Activated T-helper 1 cell treated with anti-CD3 and anti-CD28 coated beads, Interleukin-12 subunit alpha, Interleukin-12 subunit beta, Interleukin-2, Interleukin-4 antibody, amounts not matched to agents 30 ng/mL and 10 ng/mL and 1 ng/mL, durations not matched to agents 14 hours and 24 hours and 36 hours (primary cell): ENCODE measurements at places on chromosomes 3 and 15.

DNA sequence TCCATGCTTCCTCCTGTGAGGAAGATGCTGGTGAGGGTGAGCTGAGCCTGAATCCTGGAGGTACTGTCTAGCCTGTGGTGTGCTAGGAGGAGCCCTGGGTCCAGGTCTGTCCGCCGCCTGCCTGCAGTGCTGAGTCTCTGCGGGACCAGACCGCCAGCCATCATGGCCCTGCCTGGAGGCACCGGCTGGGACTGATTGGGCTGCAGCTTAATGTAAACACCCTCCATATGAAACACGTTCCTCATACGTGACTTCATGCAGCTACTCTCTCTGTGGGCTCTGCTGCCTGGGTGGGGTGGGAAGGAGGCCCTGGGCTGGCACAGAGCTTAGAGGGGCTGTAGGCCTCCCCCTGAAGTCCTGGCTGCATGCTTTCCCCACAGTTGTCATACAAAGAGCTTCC is 67.4 kb downstream of the FBLN2 start:
- DNase-seq = no peak

GRCh38 chr15:63439536-63440264 is 58.1 kb upstream of the CA12 start:
- DNase-seq = no peak

DNA sequence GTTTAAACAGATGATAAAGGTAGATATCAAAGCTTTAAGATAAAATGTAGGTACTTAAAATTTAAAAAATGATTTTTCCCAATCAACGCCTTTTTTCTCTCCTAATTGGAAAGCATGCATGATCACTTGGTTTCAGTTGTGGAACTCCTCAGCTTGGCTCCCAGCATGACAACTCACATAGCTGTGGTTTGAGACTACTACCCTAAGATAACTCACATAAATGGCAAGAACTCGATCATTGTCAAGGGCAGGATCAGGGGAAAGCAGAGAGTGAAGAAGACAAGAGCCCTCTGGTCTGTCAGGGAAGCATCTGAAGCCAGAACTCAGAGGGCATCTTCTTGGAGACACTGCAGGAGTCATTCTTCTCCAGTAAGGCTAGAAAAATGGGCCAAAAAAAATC is 516.7 kb downstream of the NTRK3 start:
- DNase-seq = no peak

DNA sequence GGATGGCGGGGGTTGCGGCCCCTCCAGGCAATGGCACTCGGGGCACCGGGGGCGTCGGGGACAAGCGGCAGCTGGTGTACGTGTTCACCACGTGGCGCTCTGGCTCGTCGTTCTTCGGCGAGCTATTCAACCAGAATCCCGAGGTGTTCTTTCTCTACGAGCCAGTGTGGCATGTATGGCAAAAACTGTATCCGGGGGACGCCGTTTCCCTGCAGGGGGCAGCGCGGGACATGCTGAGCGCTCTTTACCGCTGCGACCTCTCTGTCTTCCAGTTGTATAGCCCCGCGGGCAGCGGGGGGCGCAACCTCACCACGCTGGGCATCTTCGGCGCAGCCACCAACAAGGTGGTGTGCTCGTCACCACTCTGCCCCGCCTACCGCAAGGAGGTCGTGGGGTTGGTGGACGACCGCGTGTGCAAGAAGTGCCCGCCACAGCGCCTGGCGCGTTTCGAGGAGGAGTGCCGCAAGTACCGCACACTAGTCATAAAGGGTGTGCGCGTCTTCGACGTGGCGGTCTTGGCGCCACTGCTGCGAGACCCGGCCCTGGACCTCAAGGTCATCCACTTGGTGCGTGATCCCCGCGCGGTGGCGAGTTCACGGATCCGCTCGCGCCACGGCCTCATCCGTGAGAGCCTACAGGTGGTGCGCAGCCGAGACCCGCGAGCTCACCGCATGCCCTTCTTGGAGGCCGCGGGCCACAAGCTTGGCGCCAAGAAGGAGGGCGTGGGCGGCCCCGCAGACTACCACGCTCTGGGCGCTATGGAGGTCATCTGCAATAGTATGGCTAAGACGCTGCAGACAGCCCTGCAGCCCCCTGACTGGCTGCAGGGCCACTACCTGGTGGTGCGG is 1.9 kb downstream of the CHST2 start:
- DNase-seq = peak; percentile 47

DNA sequence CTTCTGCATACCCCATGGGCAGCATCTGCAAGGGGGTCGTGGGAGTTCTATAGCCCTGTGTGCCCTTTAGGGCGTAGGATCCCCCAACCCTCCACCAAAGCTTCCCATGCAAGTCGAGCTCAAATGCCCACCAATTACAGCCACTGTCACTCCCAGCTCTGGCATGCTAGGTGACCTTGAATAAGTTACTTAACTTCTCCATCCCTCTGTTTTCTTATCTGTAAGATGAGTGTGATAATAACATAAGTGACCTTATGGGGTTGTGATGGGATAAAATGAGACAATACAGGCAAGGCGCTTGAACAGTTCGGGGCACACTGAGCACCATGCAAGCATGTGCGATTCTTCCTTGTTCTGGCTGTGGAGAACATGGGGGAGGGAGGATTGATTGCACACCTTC is 74.8 kb upstream of the POMGNT2 start:
- no peak for DNase-seq

- DNase-seq = no peak
Measured at GRCh38 chr3:128579927-128580326, 70.7 kb downstream of the RPN1 start.

DNA sequence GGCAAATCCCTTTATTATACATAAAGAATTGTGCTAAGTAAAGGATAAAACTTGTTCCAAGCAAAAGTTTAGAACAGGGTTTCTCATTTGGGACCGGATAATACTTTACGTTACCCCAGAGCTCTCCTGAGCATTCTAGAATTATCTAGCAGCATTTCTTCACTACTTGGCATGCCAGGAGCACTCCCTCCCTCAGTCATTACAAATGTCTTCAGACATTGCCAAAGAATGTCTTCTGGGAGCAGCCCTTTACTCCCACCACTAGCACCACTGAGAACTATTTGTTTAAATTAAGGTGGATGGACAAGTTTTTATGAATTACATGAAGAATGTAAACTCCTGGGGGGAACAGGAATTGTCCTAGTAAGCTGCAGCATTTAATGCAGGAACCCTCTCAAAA is 516.4 kb downstream of the GBE1 start:
- no peak for DNase-seq

GRCh38 chr15:70783041-70783440 is 19.7 kb upstream of the UACA start:
- no peak for DNase-seq

DNA sequence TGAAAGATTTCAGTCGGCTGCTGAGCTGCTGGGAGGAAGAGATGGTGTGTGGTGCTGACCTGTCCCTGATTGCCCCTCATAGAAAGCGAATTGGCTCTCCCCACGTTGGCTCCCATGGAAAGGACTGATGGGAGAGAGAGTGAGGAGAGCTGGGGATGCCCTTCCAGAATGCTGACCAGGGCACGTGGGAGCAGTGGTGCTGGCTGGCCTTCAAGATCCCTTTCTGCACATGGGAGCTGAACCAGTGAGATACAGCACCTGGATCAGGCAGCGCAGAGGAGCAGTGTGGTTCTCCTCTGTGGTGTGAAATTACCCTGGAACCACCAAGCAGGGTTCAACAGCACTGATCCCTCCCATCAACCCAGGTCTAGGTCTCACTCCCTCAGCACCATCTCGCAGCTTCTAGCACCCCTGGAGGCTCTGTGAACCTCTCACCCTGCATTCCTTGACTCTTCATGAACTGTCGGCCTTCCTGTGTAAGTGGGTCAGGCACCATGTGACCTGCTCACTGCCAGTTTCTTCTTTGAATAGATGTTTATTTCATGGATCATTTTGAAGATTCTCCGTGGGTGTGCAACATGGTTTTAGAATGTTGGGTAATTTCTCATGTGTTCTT is 55.7 kb downstream of the CACNA1D start:
- no peak for DNase-seq

GRCh38 chr15:72859017-72859756 is 75.6 kb upstream of the ADPGK start:
- no peak for DNase-seq

DNA sequence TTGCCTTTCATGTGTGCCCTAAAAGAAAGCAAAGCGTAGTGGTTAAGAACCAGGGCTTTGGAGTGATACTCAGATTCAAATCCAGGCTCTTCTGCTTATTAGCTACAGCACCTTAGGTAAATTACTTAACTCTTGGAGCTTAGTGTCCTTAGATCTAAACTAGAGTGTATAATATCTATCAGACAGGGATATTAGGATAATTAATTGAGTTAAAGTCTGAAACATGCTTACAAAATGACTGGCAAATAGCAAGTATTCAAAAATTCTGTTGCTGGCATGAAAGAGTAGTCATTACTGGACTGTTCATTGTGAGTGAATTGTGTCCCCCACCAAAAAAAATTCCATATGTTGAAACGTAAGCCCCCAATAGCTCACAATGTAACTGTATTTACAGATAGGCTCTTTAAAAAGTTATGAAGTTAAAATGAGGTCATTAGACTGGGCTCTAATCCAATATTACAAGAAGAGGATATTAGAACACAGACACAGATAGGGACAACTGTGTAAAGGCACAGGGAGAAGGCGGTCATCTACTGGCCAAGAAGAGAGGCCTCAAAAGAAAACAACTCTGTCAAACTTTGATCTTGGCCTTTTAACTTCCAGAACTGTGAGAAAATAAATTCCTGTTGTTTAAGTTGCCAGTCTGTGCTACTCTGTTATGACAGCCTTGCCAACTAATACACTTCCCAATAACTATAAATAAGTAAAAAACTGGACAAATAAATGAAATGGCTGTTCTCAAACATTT is 60.4 kb upstream of the LRRC3B start:
- DNase-seq = no peak

DNA sequence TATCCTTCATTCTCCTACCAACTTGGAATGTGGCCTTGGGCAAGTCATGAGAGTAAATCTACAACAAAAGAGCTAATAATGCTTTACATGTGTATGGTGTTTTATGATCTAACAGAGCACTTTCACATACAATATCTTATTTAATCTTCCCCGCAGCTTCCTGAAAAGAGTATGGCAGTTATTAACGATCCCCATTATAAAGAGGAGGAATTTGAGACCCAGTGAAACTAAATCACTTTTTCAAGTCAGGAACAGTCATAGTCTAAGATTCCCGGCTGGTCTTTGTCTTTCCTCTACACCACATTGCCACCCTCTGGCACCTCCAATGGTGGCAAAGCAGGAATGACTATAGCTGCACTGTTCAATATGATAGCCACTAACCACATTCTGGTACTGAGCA is 69.7 kb upstream of the CMSS1 start:
- no peak for DNase-seq

- no peak for DNase-seq
Measured at GRCh38 chr15:34783431-34783830, 11.9 kb downstream of the ACTC1 start.

GRCh38 chr3:185188816-185189215 is 36.0 kb upstream of the C3orf70 start:
- no peak for DNase-seq

GRCh38 chr3:9795207-9795606 is 2.3 kb downstream of the ARPC4 start:
- no peak for DNase-seq
